ENCODE measurements at places on chromosomes 4 and X. TPM values are rescaled to one million over a fixed set of nuclear protein-coding genes. Genes with fewer than 3 reads are reported as not detected.

DNA sequence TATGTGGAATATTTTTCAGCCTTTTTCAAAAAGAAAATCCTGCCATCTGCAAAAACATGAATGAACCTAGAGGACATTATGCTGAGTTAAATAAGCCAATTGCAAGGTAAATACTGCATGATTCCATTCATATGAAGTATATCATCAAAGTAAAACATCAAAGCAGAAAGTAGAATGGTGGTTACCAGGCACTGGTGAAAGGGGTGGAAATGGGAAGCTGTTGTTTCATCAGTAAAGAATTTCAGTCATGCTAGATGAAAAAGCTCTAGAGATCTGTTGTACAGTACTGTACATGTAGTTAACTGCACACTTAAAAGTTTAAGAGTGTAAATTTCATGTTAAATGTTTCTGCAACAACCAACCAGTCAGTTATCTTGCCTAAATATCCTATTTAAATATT, 196.8 kb upstream of the ADGRL3 start:
- DNase-seq = no peak

DNA sequence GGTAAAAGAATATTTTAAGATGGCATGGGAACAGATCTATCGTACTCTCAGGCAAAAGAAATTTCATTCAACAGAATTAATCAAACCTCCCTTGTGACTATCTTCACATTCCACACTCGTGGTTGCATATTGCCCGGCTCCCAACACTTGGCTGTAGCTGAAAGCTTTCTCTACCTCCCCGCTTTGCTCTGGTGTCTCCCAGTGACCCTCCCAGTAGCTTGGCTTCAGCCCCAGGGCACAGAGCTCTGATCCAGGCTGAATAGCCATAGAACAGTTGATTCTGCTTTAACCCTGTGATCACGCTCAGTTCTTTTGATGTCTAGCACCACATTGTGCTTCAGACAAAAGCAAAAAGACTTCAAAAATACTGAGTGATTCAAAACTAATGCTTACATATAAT, 24.6 kb downstream of the SLC7A11 start:
- no peak for DNase-seq

GRCh38 chrX:52865343-52865998, 2.4 kb downstream of the XAGE3 start:
- DNase-seq = no peak

DNA sequence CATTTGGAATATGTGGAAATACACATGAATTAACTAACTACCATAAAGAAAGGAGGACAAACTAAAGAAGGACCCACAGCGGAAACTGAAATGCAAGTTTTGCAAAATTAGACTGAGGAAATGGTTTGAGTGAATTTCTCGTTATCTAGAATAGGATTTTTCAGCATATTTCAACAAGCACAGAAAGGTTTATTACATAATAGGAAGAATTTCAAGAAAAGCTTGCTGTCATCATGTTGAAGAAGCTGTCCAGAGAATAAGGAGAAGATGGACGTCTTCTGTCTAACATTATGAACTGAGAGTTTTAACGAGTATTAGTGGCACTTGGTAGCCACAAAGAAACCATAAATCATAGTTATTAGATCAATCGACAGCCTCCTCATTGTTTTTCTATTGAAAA, 45.0 kb downstream of the TEC start:
- no peak for DNase-seq

Gene RBM46
- total RNA-seq = not detected

DNA sequence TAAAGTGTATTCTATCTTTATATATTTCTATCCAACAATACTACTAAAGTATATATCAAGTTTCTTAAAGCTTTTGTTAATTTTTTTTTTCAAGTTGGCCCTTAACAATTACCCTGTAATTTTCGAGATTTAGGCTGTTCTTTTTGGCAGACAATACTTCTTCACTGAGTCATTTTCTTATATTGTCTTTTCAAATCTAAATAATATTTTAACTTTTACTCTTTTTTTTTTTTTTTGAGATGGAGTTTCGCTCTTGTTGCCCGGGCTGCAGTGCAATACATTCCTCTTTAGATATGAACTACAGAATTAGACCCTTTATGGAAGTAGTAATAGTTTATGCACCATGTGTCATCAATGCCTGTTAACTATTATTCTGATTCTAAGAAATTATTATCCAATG, 120.7 kb downstream of the GLRA3 start:
- no peak for DNase-seq

DNA sequence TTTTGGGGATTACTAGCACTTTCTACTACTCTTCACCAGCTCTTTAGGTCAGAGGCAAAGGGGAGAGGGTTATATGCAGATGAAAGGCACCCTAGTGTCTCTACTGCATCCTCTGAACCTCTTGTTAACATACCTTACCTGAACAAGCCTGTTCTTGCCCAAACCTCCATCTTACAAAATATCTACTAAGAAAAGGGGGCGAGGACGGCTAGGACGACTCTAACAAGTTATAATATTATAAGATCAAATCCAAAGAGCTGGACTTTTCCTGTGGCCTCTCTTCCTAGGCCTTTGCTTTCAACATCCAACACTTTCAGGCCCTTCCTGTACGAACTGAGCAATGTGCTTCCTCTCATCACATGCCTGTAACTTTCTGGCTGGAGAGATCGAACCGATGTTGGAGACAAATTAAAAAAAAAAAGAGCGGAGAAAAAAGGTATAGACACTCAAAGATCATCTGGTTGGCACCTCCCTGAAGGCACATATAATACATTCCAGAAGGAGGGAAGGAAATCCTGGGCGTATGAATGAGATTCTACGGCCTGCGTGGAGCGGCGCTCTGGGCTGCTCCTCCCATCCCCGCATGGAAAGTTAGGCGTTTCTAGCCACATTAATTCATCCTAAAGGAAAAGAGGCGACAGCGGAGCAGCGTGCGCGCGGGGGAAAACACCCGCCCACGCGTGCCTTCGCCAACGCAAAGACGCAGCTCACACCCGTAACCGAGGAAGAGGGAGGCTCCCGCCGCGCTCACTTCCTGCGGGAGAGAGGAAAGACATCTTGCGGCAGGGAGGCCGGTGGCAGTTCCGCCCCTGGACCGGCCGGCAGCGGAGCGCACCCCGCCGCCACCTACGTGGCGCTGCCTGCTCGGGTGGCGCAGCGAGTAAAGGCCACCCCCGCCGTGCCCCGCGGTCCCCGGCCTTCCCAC, 808 bp downstream of the PRDM5 start:
- no peak for DNase-seq

- DNase-seq = peak; percentile 32
Measured at GRCh38 chrX:13087322-13088155, 43.1 kb upstream of the FAM9C start.

Gene BBS12
- 4.3 TPM for total RNA-seq

- DNase-seq = no peak
Measured at GRCh38 chr4:11614426-11614825, 185.7 kb upstream of the HS3ST1 start.

GRCh38 chr4:11263208-11263607, 165.5 kb downstream of the HS3ST1 start:
- DNase-seq = no peak

DNA sequence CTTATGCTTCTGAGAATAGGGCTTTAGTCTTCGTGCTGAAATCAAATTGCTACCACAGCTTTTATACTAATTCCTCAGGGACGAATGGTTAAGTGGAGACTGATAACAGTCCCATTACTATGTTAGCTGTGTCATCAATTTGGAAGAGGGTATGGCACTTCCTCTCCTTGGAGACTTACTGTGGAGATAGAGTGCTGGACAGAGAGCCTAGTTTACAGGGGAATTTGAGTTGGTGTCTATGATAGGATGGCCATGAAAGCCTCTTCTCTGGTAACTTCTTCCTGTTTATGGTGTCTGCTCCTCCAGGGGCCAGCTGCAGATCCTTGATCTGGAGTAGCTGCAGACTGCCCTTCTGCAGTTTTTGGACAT, 167.7 kb downstream of the ZNF518B start:
- no peak for DNase-seq

- no peak for DNase-seq
Measured at GRCh38 chr4:99136329-99136728, 7.8 kb downstream of the ADH4 start.

- DNase-seq = no peak
Measured at GRCh38 chrX:47844117-47844516, 7.4 kb downstream of the ZNF81 start.

DNA sequence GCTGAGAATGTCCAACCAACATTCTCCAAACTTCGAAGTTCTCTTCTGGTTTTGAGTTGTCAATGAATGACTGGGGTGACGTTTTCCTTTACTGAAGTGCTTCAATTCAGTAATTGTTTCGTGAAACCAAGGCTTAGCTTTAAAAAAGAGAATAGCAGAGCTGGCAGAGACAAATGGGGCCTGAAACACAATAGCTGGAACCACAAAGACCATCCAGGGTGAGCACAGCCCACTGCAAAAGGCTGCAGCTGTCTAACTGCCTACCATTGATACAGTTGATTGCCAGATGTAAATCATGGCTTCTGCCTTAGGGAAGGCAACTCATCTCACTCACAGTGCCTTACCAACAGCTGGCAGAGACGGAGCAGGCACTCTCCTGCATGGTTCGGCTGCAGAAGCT, 78.7 kb upstream of the ZNF518B start:
- no peak for DNase-seq

- DNase-seq = peak; percentile 39
Measured at GRCh38 chr4:126850286-126850685, 782.5 kb upstream of the INTU start.

- peak; percentile 29 for DNase-seq
Measured at GRCh38 chr4:145840162-145840768, 98.4 kb downstream of the ZNF827 start.

Gene ANKRD17
- 65.3 TPM for total RNA-seq

Gene TRIM2
- total RNA-seq = 12.7 TPM

Gene CFAP47
- total RNA-seq = not detected

Gene ANOS1
- 1.2 TPM for total RNA-seq

DNA sequence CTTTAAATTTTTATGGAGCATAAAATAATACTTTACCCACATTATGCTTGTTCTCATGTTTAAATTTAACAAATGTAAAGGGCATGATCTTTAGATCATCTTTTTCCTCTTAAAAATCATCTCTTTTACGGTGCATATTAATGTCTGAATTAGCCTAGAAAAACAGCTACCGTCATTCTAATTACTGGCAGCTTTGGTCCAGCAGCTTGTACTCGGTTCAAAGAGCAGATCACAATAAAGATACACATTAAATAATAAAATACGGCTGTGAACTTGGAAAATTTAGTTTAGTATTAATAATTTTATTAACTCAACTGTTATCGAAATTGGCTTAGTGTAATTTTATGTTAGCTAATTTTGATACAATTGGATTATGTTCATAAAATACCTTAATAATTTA, 19.1 kb downstream of the CCSER1 start:
- no peak for DNase-seq

Gene COQ2
- 29.8 TPM for total RNA-seq

All from pulmonary artery endothelial cell (primary cell).